ENCODE measurements at places on chromosomes 2 and 18.
A peak's percentile ranks its signal among the peaks of the same experiment; 100 is the strongest.

DNA sequence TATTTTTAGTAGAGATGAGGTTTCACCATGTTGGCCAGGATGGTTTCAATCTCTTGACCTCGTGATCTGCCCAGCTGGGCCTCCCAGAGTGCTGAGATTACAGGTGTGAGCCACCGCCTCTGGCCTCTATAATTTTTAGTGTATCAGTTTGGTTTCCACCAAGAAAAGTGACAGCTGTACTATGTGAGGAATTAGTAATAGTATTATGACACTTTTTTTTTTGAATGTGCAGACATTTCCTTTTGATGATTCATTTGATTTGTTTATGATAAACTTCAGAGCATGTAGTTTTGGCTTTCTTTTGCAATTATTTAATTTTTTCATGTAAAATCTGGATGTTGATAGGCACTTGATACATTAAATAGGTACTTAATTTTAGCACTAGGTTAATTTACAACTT, 61.5 kb downstream of the PTPN4 start:
- DNase-seq = no peak

- peak; percentile 78 for DNase-seq
Observed at GRCh38 chr2:224401641-224402342, at the start of gene FAM124B. Gene FAM124B, minus strand, starts transcription at chr2:224402107. Its CDS starts 339 bp downstream, at chr2:224401768.

- no peak for DNase-seq
Observed at GRCh38 chr2:202911203-202911511, 316 bp downstream of the WDR12 start.

DNA sequence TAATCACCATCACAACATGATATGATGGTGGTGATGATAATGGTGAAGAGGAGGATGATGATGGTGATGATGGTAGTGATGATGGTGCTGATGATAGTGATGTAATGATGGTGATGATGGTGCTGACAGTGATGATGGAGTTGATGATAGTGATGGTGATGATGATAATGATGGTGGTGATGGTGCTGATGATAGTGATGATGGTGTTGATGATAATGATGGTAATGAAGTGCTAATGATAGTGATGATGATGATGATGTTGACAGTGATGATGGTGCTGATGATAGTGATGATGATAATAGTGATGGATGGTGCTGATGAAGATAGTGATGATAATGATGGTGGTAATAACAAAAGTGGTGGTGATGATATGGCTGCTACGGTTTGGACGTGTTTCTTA, 4.4 kb upstream of the GPR148 start:
- no peak for DNase-seq

- DNase-seq = peak; percentile 1
Observed at GRCh38 chr2:152716805-152717227, 445 bp downstream of the PRPF40A start.

- no peak for DNase-seq
Observed at GRCh38 chr2:192729369-192729768, 534.6 kb upstream of the TMEFF2 start.

- DNase-seq = no peak
Observed at GRCh38 chr18:58803978-58804377, 60.7 kb upstream of the ZNF532 start.

GRCh38 chr18:77032181-77032701, 100.3 kb downstream of the MBP start:
- no peak for DNase-seq
